ENCODE measurements at places on chromosomes 7 and 10.

DNA sequence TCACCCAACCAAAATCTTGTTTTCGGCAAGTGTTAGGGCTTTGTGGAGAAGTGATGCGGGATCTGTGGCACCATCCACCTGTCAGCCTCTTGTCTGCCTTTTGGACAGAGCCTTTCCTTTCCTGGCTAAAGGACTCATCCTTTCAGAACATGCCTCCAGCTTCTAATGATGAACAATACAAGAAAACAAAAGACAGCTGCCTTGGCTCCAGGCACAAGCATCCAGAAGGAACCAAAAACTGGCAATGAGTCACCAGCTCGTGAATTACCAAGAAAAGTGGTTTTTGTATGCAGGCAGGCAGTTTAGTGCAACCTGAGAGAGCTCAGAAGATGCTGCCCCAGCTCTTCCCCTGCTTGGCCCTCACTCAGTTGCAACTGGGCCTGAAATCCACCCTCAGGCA is 84.6 kb upstream of the NAMPT start:
- DNase-seq: peak; percentile 67

GRCh38 chr10:62870866-62871265 is 54.7 kb upstream of the EGR2 start:
- DNase-seq: no peak

DNA sequence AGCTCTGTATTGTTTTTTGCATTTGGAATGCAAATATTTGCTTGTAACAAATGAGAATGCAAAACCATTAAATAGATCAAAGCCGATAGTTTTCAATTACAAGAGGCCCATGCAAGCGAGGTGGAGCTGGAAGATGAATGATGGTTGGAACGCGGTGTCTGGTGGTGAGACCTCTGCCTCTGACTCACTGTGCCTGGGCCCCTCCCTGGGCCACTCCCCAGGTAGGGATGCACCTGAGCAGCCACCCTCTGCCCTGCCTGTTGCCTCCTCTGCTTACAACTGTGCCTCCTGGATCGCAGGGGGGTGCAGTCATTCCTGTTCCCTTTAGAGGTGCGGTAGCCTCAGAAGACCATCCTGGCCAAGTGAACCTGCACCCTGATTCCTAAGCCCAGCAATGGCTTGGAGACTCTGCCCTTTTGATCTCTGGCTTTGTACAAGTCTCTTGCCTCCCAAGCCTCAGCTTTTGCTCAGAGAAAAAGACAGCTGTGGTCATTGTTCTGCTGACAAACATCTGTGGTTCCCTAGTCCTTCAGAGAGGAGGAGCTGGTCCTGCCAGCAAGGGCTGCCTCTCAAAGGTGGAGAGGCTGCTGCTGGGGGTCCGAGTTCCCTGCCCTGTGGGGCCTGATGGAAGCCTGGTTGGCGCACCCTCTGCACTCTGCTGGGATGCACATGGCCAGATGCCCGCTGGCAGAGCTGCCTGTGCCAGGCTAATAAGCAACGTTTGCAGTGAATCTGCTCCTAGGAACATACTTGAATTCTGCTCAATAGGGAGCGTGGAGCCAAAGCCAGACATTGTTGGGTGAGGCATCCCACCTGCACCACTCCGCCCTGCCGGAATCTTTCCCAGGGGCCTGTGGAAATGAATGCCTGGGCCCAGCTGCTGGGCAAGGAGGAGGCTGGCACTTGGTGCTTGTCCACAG is 126.3 kb upstream of the TCERG1L start:
- no peak for DNase-seq

- DNase-seq: no peak
These were observed 29.1 kb downstream of the PDIA4 start for GRCh38 chr7:148999192-148999591.

- DNase-seq: peak; percentile 54
These were observed 50.6 kb downstream of the VPS41 start for GRCh38 chr7:38858259-38858884.

DNA sequence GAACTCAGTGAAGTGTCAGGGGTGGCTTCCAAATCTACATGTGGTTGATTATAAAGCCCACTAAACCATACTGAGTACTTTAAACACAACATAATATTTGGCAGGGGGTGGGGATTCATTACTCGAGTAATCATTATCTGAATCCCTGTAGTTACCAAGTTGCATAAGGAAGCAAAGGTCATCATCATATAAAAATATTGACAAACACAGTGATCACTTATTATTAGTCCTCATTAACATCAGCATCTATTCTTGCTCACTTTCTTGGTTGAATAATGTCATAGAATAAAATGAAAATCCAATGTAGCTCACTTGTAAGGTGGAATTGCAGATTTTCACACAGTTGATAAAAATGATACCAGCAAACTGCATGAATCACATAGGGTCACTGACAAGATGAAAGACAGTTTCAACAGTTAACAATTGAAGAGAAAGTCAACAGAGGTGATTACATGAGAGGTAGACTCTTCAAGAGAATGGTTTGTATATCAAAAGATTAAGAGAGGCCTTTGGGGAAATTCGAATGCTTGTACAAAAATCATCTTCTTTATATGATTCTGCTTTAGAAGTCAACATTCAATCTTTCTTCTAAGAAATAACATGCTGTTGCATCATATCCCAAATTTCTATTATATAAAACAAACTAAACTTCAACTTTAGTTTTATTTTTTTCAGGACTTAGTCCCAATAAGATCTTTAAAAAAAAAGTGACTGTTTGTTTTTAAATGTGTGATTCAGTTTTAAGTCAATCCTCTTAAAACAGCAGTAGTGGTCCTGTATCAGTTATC is 185.5 kb upstream of the KLF14 start:
- no peak for DNase-seq

- DNase-seq: no peak
These were observed 22.1 kb downstream of the CFAP46 start for GRCh38 chr10:132920101-132920925.

GRCh38 chr7:106819546-106819945 is 45.5 kb upstream of the PIK3CG start:
- no peak for DNase-seq
